ENCODE measurements at places on chromosomes 12 and 14. TPM values are rescaled to one million over a fixed set of nuclear protein-coding genes. Genes with fewer than 3 reads are reported as not detected.

GRCh38 chr12:108637222-108637971, 3.7 kb upstream of the SELPLG start:
- no peaks in the 10 kb centered on the region for H3K27me3 ChIP-seq
- peaks cover 55% of the 10 kb centered on the region for H3K4me1 ChIP-seq
- H3K36me3 ChIP-seq, result peaks cover 10% of the 10 kb centered on the region
- no peak overlapping the region for H3K4me3 ChIP-seq

- H3K36me3 ChIP-seq, result peaks cover 36% of the 10 kb centered on the region
- no peak for DNase-seq
- peak overlapping the region; percentile 4 for H3K4me3 ChIP-seq
- peaks cover 40% of the 10 kb centered on the region for H3K4me1 ChIP-seq
These were observed 47.1 kb downstream of the SYNE2 start for GRCh38 chr14:63899953-63900352.

DNA sequence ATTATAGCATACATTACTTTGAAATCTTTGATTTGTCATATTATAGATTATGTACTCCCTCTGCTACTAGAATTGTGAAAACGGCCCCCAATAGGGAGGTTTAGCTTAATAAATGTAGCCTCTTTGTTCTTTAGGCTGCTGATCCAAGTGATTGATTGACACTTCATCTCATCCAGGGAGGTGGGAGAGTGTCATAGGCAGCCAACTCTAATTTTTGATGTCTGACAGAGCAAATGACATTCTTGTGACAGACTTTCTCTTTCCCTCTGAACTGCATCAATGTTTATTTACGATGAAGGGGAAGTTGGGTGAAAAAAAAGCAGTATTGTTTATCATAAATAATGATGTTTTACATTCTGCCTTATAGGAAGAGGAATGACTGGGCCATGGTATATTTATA, 221.4 kb downstream of the MDGA2 start:
- H3K27ac ChIP-seq, result no peak overlapping the region
- DNase-seq, result no peak
- no peaks in the 10 kb centered on the region for H3K4me1 ChIP-seq
- no peaks in the 10 kb centered on the region for H3K27me3 ChIP-seq
- H3K36me3 ChIP-seq, result no peaks in the 10 kb centered on the region

- no peak for DNase-seq
- no peak overlapping the region for H3K27ac ChIP-seq
- H3K4me1 ChIP-seq, result peaks cover 15% of the 10 kb centered on the region
- H3K36me3 ChIP-seq, result peaks cover 7% of the 10 kb centered on the region
- H3K27me3 ChIP-seq, result no peaks in the 10 kb centered on the region
These were observed 139.5 kb downstream of the CHST11 start for GRCh38 chr12:104596134-104596799.

GRCh38 chr12:120480211-120480610, 10.7 kb upstream of the SRSF9 start:
- H3K4me1 ChIP-seq, result peaks cover 5% of the 10 kb centered on the region
- H3K27me3 ChIP-seq, result no peaks in the 10 kb centered on the region
- no peak overlapping the region for H3K4me3 ChIP-seq
- no peak for DNase-seq

DNA sequence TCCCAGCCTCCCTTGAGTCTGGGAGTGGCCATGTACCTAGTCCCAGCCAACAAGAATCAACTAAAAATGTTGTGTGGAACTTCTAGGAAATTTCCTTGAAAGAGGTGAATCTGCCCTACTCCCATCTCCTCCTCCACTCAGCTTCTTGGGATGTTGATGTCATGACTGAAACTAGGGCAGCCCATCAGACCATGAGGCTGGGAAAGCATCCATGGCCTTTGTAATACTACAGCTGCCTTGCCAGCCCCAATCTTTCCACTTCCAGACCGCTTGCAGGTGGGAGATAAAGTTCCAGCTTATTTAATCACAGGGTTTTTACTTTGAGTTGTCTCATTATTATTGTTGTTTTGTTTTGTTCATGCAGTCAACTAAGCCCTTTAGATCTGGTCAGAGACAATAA, 170.3 kb upstream of the LMNTD1 start:
- H3K4me3 ChIP-seq, result no peak overlapping the region
- no peaks in the 10 kb centered on the region for H3K36me3 ChIP-seq
- H3K27me3 ChIP-seq, result no peaks in the 10 kb centered on the region
- no peak for DNase-seq
- no peak overlapping the region for H3K27ac ChIP-seq
- no peaks in the 10 kb centered on the region for H3K4me1 ChIP-seq

The PTPRQ gene
- not detected for total RNA-seq

DNA sequence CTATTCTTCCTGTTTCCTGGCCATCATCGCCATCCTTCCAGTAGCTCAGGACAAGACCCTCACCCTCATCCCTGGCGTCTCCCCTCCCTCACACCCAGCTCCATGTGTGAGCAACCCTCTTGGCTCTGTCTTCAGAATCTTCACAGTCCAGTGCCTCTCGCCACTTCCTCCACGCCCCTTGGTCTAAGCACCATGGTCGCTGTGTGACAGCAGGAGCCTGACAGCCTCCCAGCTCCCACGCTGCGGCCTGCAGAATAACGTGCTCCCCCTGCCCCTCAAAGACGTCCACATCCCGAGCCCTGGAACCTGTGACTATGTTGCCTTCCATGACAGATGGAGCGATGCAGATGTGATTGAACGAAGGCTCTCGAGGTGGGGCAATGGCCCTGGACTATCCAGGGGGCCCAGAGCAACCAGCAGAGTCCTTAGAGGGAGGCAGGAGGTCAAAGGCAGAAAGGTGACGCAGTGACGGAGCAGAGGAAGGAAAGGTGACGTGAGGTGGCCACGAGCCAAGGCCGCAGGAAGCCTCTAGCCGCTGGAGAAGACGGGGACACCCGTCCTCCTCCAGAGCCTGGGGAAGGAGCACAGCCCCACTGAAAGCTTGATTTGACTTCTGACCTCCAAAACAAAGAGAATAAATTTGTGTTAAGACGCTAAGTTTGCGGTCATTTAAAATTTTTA, 139.8 kb downstream of the CALM1 start:
- H3K4me3 ChIP-seq, result no peak overlapping the region
- H3K36me3 ChIP-seq, result no peaks in the 10 kb centered on the region
- H3K27me3 ChIP-seq, result no peaks in the 10 kb centered on the region
- no peak overlapping the region for H3K27ac ChIP-seq

- no peaks in the 10 kb centered on the region for H3K36me3 ChIP-seq
- H3K4me1 ChIP-seq, result peaks cover 42% of the 10 kb centered on the region
- H3K27ac ChIP-seq, result no peak overlapping the region
- peaks cover 36% of the 10 kb centered on the region for H3K27me3 ChIP-seq
- DNase-seq, result no peak
These were observed 80.3 kb downstream of the PPM1A start for GRCh38 chr14:60329274-60329673.

The RNF31 gene
- 160 TPM for total RNA-seq

The ALG10 gene
- 17.5 TPM for total RNA-seq

The FLVCR2 gene
- total RNA-seq, result 6.2 TPM

The PMCH gene
- not detected for total RNA-seq

DNA sequence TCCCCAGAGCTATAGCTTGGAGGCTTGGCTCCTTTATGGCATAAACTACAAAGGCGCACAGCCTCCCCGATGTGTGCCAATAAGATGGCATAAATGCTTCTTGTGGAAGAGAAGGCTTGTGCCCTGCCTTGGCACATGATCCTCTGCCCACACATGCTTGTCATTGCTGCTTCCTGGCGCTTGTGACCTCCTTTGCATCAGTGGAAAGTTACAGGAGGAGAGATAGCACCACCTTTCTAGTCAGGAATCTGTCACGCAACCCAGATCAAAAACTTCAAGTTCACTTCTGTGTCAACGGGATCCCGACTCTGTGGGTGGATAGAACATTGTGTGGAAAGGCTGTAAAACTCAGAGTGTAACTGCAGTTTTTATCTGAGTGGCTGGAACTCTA, 183.8 kb upstream of the HIF1A start:
- no peaks in the 10 kb centered on the region for H3K27me3 ChIP-seq
- H3K4me3 ChIP-seq, result no peak overlapping the region

The FOXG1 gene
- not detected for total RNA-seq

GRCh38 chr12:49708851-49709250, 1.6 kb upstream of the FMNL3 start:
- H3K36me3 ChIP-seq, result peaks cover 4% of the 10 kb centered on the region
- DNase-seq, result no peak
- peaks cover 28% of the 10 kb centered on the region for H3K4me1 ChIP-seq
- no peak overlapping the region for H3K27ac ChIP-seq
- H3K4me3 ChIP-seq, result no peak overlapping the region

- peak overlapping the region; percentile 94 for H3K27ac ChIP-seq
- peaks cover 13% of the 10 kb centered on the region for H3K27me3 ChIP-seq
- H3K4me1 ChIP-seq, result peaks cover 37% of the 10 kb centered on the region
These were observed 67.8 kb upstream of the EGLN3 start for GRCh38 chr14:34018564-34019244.

Data from activated CD4-positive, alpha-beta T cell treated with anti-CD3 and anti-CD28 coated beads, Interleukin-2, amount 10 ng/mL, durations not matched to agents 7 days and 5 days (primary cell).